ENCODE measurements at places on chromosomes 1 and 21.

DNA sequence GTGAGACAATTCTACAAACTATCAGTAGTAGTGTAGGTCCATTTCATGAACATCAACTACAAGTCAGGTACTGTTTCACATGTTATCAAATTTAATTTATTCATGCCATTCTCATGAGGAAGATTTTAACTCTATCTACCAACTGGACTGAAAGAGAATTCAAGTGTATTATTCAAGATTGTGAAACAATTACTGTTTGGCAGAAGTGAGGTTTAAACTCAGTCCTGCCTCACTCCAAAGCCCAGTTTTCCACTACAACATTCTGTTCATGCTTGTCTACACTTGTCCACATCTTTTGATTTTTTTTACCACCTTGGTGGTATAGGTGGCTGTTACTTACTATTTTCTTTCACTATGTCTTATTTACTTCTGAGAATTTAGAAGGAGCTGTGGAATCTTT lies 272.9 kb downstream of the TGFB2 start:
- DNase-seq: no peak

DNA sequence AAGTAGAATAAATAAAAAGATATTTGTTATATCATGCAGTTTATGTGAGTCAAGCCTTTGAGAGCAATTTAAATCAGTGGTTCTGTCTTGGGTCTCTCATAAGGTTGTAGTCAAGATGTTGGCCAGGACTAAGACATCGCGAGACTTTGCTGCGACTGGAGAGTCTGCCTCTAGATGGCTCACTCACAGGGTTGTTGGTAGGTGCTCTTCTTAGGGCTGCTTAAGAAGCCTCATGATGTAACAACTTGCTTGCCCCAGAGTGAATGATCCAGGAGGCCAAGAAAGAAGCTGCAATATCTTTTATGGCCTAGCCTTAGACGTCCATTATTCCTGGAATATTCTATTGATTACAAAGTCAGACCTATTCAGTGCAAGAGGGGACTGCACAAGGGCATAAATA lies 73.1 kb upstream of the CACHD1 start:
- DNase-seq: no peak

GRCh38 chr1:8142955-8143629 lies 117.0 kb upstream of the ERRFI1 start:
- DNase-seq: no peak

DNA sequence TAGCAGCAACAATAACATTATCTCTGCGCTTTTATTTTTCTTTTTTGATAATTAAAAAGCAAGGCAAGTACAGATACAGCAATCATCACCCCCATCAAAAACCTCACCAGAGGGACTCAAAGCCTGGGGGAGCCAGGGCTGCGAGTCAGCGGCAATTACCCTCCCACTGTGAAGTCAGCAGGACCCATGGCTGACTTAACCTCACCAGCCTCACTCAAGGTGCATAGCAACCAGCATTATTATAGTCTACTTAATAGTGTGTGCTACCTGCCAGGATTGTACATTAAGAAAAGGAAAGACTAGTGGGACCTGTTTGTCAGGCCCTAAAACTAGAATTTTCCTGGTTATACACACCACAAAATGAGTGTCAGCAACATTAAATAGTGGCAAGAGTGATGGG lies 28.9 kb upstream of the SERBP1 start:
- no peak for DNase-seq

GRCh38 chr1:55490547-55490946 lies 275.4 kb upstream of the USP24 start:
- no peak for DNase-seq

DNA sequence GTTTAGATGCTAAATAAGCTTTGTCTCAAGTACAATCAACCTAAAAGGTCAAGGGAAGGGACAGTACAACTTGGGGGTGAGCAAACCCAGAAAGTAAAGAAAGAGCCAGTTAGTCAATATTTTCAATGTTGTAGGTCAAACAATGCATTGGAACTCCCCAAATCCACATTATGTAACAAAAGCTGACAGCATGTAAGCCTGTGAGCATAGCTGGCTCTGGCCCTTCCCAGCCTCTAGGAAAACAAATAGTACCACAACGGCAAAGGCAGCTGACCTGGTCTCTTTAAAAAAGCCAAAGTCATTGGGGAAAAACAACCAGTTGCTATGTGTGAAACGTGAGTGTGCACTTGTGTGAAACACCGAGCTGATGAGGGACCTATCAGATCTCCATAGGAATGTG lies 3.4 kb downstream of the CBR1 start:
- no peak for DNase-seq

All from KBM-7 (cell line).